ENCODE measurements at places on chromosomes 1 and 21. TPM values are rescaled to one million over a fixed set of nuclear protein-coding genes. Genes with fewer than 3 reads are reported as not detected.

Gene LENEP
- not detected for total RNA-seq

DNA sequence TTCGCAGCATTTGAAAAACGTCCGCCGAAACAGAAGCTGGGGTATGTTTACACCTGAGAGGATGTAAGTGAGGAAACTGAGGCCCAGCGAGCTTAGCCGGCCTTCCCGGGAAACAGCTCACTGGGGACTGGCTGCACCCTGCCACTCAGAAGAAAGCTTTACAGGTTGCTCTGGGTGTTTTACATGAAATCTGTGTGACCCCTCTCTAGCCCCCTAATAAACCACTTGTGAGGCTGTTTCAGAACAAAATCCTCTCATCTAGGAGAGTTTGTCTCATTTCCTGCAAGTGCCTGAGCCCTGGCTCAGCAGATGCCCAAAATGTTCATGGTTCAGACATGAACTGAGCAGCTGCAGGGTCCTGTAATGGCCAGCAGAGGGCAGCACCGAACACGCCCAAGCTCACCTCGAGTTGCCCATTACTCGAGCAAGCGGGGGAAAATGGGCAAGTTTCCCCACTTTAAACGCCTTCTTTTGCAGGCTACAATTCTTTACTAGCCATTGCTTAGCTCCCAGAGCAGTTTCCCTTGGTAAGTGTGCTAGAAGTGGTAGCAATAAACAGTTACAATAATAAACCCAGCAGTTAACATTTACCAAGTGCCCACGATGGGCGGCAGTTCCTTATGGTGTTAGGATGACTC lies 76.4 kb downstream of the FHAD1 start:
- peak; percentile 82 for DNase-seq

- no peak for DNase-seq
Measured at GRCh38 chr1:34696981-34697380, 57.9 kb upstream of the GJB5 start.

DNA sequence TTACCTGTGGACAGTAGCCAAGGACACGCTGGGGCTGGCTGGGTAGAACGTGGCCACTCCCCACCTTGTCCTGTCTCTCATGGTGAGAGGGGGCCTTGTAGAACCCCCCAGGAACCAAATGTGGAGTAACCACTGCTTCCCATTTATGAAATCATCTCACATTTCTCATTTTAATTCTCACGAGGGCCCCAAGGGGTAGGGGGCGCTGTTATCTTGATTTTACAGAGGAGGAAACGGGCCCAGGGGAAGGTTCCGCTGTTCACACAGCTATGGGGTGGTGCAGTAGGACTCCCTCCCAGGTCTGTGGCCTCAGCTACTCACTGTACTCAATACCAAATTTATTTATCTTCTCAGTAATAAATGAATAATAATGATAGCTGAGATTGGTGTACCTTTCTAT lies 5.5 kb downstream of the SMPDL3B start:
- no peak for DNase-seq

- DNase-seq: no peak
Measured at GRCh38 chr1:157776971-157777391, at the start of gene FCRL2. TSS of gene FCRL2 (minus strand) at chr1:157777132. CDS start at chr1:157777073, 59 bp downstream.

Gene FCRL4
- 5.8 TPM for total RNA-seq

DNA sequence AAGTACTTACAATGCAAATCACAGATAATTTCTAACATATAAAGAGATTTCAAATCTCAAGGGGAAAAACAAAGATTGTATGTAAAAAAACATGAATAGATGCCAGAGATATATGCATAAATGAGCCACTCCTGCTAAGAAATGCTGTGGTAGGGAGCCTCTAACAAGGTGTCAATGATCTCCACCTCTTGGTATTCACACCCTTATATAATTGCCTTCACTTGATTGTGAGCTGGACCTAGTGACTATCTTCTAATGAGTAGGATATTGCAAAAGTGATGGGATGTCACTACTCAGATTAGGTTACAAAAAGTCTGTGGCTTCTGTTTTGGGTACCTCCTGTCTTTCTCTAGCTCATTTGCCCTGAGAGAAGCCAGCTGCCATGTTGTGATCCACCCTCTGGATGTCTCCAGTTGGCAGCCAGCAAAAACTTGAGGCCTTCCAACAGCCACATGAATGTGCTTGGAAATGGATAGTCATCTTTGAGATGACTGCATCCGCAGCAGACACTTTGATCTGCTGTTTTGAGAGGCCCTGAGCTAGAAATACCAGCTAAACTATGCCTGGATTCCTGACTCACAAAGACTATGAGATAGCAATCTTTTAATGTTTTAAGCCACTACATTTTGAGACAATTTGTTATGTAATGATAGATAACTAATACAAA lies 196.1 kb upstream of the FGGY start:
- no peak for DNase-seq

Gene RGS13
- 5.5 TPM for total RNA-seq

Gene PRDM2
- 38.5 TPM for total RNA-seq

- DNase-seq: no peak
Measured at GRCh38 chr1:39158327-39159086, 46.0 kb upstream of the MACF1 start.

GRCh38 chr1:43801203-43801602 lies 93.9 kb downstream of the ST3GAL3 start:
- no peak for DNase-seq

Gene COL16A1
- 570 TPM for total RNA-seq

Gene SPRR1B
- not detected for total RNA-seq

DNA sequence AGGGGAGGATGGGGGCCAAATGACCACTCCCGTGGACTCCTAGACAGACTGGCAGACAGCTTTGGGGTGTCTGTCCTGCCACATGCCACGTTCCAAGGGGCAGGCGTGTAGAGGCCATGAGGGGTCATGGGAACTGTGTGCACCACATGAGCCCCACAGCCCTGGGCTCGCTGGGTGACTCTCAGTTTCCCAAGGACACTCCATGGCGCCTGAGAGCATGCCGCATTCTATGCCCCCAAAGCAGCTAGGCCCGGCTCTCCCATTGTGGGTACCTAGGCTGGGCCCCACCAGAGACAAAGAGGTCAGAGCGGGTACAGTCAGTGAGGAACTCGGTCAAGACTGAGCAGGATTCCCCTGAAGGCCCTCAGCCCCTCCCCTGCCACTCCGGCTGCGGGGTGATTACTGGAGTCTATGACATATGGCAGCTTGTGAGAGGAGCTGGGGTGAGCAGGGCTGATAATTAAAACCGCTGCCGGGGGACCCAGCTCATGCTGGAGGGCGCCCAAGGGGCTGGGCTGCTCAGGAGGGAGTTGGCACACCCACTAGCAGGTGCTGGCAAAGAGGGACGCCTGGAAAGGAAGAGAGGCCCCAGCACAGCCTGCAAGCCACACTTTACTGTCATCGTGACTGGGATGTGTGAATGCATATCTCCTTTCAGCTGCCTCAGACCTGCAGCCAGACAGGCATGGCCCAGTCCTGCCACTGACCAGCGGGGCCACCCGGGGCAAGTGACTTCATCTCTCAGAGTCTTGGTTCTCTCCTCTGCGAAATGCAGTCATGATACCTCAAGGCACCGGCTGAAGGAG lies 8.4 kb downstream of the LRP8 start:
- DNase-seq: no peak

GRCh38 chr1:55402142-55402541 lies 187.0 kb upstream of the USP24 start:
- DNase-seq: no peak

Gene HSD3B1
- 10.8 TPM for total RNA-seq

DNA sequence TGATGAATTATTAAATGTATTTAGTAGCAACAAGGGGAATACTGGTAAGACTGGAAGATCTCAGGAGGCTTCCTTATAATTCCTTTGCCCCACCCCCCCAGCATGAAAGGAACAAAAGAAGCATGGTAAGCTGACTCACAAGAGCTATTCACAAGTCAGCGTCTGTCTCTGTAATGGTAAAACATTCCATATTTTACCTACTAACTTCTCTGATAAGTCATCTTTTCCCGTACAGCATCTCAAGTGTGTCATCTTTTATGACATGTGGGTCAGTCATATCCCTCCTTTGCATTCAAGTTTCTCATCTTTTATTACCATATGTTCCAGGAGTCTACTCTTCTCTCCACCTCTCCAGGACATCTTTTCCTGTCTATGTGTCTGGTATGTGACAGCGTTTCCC lies 241.3 kb downstream of the PLA2G4A start:
- no peak for DNase-seq

GRCh38 chr1:209567698-209568175 lies 15.8 kb upstream of the CAMK1G start:
- DNase-seq: peak; percentile 74

DNA sequence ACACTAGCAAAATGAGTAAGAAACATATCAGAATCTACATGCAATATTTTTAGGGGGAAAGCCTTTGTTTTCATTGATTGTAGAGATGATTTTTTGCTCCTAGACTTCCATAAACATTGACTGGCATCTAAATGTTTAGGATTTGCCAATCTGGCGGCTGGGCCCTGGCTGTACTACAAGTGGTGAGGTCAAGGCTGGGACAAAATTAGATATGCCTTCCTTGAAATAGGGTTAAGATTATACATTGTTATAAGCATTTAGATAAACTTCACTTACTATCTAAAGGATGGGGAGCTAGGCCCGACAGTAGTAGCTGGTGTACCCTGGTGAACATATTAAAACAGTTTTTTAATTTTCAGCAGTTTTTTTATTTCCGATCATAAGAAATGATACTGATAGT lies 5.2 kb downstream of the NFIA start:
- no peak for DNase-seq
